Activated CD4-positive, alpha-beta T cell treated with anti-CD3 and anti-CD28 coated beads, Interleukin-2, Interleukin-4, amounts not matched to agents 100 ng/mL and 50 ng/mL, durations not matched to agents 16 hours and 8 hours (primary cell): ENCODE measurements at places on chromosomes 7 and 10.

- DNase-seq: no peak
These were observed 496.9 kb upstream of the CELF2 start for GRCh38 chr10:10520491-10521385.

GRCh38 chr7:69095649-69096048 is 502.6 kb upstream of the AUTS2 start:
- DNase-seq: no peak

- no peak for DNase-seq
These were observed 250.2 kb upstream of the PTER start for GRCh38 chr10:16186564-16186963.

- DNase-seq: no peak
These were observed 166.2 kb upstream of the INHBA start for GRCh38 chr7:41869091-41869490.

- no peak for DNase-seq
These were observed 111.6 kb downstream of the CHCHD3 start for GRCh38 chr7:132970257-132970656.

DNA sequence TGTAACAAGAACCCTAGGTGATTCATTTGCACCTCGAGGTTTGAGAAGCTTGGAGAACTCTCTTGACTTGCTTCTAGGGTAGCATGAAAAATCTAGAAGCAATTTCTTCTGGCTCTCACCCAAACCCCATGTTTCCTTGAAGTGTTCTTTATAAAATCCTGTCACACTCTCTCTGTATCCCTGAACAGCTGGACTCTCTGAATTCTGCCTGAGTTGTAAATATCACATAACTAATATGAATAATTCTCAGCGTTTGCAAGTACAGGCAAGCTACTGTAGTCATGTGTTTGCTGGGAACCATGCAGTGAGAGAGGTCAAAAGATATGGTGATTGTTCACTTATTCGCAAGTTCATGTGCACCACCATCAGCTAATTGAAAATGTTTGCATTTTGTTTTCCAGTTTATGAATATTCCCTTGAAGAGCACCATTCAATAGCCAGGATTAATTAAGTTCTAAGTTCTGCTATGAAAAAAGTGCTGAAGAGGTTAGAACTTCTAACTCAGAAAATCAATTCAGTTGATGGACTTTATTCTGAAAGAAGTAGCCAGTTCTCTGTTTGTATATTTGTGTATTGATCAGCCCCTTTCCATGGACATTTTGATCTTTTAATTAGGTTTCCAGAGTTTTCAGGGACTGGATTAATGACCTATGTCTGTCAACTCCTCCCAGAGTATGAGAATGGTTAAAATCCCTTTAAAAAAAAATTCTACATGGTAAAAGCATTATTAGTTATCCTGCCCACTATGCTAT is 243.0 kb downstream of the PLXDC2 start:
- DNase-seq: no peak

DNA sequence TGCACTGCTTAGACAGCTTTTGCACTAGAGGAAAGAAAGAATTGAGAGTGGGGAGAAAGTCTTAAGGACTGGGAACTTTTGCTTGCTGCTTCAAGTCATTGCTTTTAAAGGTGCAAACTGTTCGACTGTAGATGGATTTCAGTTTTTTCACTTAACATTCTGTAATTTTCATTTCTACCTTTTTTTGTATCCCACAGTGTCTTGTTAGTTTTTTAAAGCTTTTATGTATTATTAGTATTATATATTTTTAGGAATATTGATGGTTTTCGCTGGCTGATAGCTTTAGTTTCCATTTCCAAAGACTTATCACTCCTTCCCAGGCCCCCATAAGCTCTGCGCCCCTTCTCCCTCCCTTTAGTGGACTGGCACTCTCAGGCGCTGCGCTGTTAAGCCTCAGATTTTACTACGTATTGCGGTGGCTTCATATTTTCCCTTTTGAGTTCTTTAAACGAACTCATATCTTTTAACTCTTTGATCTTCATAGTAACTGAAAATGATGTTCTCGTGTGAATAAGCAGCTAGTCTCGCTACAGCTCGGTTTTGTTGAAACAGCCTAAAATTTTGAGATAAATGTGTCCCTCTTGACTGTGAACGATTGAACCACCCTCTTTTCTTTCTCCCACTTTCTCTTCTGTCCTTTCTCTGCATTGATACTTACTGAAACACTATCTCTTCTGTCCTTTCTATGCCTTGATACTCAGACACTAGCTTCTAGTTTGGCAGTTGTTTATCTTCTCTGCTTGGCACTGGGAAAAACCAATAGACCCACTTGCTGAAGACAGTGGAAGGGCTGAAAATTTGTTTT is 2.5 kb upstream of the ETV1 start:
- no peak for DNase-seq

GRCh38 chr7:25314731-25315267 is 86.5 kb upstream of the NPVF start:
- no peak for DNase-seq

DNA sequence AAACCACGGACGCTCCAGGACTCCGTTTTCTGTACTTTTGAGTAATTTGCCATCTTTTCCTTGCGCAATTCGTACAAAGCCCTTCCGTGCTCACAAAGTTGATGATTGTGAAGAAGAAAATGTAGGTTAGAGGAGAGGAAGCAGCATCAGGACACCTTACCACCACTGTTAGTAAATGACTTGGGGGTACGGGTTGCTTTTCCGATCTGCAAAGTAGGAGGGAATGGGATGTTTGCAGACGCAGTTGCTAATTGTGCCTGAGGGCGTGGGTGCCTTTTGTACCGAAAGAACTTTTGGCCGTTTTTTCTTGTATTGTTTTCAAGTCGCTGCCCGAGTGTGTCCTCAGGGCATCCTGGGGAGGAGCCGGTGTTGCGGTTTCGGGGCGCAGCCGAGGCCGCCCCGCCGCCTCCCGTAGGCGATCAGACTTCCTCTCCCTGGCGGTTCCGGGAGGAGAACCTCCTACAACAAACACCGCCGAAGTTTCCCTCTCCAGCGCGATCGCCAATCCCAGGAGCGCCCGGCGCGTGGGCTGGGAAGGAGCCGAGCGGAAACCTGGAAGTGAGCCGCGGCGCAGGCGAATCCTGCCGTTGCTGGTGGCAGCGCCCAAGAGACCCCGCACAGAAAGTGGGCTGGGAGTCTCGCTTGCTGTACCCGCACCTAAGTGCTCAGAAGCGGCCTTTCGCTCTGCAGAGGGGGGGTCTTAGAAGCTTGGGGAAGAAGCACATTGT is 1.0 kb downstream of the PRR15 start:
- no peak for DNase-seq

DNA sequence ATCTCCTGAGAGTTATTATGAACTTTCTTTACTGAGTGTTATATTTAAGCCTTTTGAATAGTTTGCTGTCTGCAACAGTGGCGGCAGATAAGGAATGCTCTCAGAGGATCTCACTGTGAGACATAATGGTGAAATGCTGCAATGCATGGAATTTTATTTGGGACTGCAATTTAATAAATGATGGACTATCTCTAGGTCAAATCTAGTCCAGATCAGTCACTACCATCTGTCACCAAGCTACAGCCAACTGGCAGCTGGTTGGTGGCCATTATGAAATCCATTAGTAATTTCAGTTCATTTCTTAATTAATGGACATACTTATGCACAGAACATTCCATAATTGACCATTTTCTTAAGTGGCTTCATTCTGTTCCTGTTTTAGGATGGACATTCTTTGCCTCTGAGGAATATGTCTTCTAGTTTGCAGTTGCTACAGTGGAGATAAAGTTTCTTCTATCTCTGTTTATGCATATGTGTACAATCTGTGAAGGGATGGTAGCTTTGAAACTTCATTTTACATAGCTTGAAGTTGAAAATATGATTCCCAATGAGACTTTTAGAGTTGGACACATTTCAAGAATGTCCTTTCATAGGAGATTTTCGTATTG is 586.6 kb downstream of the SUGCT start:
- DNase-seq: no peak
